Stimulated activated CD8-positive, alpha-beta memory T cell treated with anti-CD3 and anti-CD28 coated beads, Interleukin-7, amount 100 ng/mL, for 24 hours (primary cell): ENCODE measurements at places on chromosomes 11 and 22.

DNA sequence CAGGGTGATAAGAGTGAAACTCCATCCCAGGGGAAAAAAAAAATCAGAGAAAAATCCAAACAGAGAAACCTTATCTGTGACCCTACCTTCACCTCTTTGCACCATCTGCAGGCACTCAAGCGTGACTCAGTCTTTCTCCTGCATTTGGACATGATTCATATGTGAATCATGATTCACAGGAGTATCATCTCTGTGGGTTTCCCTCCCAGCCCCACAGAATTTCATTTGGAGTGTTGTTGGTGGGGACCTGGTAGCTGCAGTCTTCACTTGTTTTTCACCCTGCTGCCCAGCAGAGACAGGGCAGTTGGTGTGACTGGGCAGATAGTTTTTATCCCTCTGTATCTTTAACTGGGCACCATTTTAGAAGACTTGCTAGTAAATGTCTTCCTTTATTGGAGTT lies 75.7 kb downstream of the DEPDC5 start:
- DNase-seq = peak; percentile 7

- DNase-seq = no peak
Measured at GRCh38 chr22:24697172-24697571, 77.3 kb downstream of the PIWIL3 start.

DNA sequence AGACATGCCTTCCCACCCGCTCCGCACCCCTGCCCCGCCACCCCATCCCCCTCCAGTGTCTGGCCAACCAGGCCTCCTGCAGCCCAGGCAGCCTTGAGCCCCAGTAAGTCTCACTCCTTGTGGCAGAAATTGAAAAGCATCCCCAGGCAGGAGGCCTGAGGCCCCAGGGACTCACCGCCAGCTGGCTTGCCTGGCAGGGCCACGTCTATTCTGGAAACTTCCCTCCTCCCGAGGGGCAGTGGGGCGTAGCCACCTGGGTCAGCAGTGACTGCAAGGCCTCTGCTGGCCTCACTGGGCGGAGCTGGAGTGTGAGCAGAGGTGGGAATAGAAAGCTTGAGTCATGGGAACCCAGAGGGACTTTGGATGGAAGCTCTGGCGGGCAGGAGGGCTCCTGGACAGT lies 26.3 kb downstream of the ANO1 start:
- DNase-seq = no peak

- DNase-seq = no peak
Measured at GRCh38 chr22:46517255-46517761, 20.1 kb downstream of the CELSR1 start.

GRCh38 chr22:26884921-26885320 lies 227.5 kb downstream of the MIAT start:
- DNase-seq = no peak

DNA sequence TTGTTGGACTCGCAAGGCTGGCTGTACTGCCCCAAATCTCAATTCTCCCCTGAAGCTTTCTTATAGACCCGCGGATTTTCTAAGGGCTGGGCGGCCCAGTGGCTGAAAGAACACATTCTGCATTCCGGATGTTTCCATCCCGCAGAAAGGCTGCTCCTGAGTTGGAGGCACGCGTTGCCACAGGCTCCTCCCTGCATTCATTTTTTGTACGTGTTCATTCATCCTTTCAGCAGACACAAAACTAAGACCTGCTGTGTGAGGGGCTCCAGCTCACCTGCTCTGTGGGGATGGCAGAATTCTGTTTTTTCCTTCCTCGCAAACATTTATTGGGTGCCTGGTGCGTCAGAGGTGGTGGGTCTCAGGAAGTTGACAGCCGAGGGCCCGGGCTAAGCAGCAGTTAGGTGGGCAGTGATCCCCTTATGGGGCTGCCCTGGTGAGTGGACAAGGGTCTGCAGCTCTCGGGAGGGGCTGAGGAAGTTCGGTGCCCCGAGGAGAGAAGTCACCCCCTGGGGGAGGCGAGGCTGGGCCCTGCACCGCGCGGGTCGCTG lies 23.7 kb downstream of the SHANK3 start:
- DNase-seq = no peak

DNA sequence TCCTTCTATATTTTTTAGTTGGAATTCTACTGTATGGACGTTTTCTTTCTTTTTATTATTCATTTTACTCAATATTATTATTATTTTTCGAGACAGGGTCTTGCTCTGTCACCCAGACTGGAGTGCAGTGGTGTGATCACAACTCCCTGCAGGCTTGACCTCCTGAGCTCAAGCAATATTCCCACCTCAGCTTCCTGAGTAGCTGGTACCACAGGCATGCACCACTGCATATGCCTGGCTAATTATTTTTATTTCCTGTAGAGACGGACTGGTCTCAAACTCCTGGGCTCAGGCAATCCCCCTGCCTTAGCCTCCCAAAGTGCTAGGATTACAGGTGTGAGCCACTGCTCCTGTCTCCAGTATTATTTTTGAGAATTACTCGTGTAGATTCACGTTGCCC lies 34.0 kb upstream of the CCDC134 start:
- DNase-seq = no peak

DNA sequence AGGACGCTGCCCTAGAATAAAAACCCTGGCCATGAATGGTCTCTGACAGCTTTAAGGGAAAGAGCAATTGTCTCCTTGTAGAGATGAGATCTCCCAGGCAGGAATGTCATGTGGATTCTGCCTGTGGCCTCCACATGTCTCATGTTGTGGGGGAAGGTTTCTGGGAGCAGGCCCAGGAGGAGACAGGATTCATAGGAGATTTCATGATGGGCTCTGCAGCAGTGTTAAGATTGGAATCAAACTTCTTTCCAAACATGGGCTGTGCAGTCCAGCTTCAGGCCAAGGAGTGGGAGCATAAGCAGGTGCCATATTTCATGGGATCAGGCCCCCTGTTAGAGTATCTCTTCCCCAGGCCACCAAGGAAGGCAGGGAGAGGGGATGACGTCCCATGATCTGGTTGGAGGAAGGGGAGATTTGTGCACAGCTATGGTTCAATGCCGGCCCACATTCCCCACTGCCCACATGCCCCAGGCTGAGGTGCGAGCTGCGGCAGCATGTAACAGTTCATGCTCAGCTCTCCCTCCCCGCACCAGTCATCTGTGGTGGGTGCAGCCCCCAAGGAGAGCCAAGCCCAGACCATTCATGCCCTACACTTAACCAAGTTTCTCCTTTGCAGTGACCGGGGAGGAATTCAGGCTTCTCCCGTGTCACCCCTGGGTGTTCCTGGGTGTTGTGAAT lies 42.5 kb downstream of the LMO1 start:
- no peak for DNase-seq

- peak; percentile 34 for DNase-seq
Measured at GRCh38 chr11:66317723-66318599, 1.1 kb upstream of the CD248 start.

DNA sequence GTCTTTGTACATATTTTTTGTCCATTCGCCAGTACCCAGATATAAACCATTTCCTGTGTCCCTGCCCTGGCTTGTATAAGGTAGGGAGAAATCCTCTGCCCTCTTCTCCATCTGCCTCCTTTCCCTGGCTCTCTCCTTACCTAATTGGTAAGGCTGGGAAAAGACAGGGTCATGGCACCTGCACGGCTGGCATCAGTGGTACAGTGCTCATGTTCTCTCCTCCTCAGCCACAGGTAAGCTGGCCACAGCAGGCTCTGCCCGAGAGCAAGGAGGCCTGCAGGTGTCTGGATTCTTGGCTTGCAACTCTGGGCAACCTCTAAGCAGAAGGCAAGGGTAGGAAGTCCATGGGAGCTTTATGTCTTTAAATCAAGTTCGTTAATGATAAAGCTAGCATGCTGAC lies 419.9 kb downstream of the BUD13 start:
- DNase-seq = no peak

DNA sequence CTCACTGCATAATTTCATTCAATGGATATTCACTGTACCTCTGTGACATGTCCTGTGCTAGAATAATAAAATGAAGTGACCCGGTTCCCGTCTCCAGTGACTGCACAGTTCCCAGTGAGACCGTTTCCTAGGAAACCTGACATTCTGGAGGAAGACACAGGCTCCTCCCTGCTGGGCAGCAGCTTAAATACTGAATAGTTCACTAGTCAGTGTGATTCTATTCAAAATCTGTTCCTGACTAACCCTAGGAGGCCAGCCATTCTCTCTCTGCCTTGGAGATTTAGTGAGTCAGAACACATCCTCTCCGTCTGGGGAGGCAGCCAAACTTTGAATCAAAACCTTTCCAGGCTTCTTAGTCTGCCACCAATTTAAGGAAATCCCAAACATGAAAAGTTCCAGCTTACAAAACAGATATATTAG lies 11.3 kb downstream of the TRIM66 start:
- no peak for DNase-seq

- no peak for DNase-seq
Measured at GRCh38 chr11:122723576-122723975, 68.1 kb downstream of the UBASH3B start.

GRCh38 chr11:111105566-111105965 lies 140.0 kb upstream of the POU2AF2 start:
- DNase-seq = no peak

DNA sequence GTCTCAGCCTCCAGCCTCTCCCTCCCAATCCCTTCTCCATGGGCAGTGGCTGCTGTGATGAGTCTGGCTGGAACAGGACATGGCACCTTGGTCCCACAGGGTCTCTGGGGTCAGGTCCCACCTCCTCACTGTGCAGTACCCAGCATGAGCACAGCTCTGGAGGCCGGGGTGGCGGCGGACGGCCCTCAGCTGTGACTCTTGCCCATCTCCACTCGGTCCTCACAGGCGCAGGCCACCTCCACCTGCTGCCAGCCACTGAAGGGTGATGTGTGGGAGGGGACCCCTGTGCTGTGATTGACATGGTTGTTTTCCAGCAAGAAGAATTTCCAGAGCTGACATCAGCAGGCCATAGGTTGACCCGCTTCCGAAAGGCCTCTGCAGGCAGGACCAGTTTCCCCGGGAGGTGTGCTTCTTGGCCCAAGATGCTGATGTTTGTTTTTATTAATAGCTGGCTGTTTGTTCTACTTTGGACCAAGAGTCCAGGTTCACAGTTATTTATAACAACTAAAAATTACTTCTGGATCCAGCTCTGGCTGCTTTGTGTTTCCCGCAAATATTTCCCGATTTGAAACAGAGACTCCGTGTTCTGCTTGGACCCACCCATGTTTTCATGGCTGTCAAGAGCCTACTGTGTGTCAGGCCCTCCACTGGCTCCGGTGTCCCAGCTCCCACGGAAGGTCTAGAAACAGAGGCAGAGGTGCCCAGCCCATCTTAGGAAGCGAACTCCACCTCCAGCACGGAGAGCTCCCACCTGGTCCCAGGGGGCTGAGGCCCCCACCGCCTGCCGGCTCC lies 45.7 kb downstream of the SCUBE1 start:
- no peak for DNase-seq

DNA sequence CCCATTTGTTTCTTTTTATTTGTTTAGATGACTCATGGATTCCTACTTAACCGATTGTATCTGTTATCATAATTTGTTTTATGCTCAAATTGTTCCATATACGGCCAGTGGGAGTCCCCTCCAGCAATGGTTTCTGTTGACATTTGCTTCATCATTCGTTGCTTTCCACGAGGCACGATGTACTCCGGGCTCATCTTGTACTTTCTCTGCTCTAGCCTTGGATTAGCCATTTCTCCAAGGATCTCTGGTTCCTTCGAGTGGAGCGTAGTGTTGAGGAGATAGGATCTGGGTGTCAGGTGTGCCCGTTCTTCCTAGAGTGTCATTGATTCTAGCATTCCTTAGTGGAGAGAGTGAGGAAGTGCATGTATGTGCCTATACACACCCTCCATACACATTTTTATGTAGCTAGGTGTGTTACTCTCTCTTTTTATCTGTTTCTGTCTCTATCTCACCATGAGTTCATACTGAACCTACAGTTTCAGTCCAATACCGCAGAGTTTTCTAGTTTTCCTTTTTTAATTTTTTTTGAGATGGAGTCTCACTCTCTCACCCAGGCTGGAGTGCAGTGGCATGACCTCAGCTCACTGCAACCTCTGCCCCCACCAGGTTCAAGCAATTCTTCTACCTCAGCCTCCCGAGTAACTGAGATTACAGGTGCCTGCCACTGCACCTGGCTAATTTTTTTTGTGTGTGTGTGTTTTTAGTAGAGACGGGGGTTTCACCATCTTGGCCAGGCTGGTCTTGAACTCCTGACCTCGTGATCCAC lies 31.4 kb downstream of the TECTA start:
- no peak for DNase-seq

GRCh38 chr11:125224391-125225021 lies 60.0 kb downstream of the PKNOX2 start:
- DNase-seq = no peak

DNA sequence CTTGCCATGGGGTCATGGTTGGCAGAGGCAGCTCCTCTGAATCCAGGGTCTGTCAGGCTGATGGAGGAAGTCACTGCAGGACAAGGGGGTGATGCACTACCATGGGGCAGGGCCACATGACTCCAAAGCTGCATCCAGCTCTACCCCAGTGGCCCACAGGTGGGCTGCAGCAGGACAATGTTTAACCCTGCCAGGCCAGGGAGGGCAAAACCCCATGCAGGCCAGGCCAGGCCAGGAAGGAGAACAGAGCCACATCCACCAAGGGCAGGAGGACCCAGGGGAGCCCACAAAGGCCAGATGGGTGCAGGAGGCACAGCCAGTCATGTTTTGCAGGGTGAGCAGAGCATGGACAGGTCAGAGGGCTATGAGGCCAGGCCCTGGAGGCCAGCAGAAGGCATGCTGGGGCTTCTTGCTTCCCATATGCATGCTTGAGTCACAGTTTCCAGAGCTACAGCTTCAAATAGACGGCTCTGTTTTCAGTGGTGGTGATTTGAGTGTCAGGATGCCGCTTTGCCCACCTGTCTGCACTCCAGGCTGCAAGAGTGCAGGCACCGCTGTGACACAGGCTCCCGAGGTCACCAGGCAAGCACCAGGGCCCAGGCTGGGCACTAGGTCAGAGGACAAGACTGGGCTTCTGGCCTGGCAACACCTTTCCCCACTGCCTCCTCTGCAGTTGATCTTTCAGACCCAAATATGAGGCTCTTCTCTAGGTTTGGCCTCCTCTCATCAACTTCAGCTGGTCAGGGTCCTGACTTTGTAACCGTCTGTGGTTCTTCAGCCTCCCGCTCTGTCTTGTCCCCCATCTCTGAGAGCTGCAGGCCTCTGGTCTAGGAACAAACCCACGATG lies 22.9 kb downstream of the RSPH14 start:
- DNase-seq = no peak

GRCh38 chr11:70729949-70730348 lies 331.6 kb downstream of the CTTN start:
- no peak for DNase-seq

- no peak for DNase-seq
Measured at GRCh38 chr22:48927591-48927990, 900.1 kb downstream of the BRD1 start.

GRCh38 chr22:47328550-47329243 lies 566.2 kb downstream of the TBC1D22A start:
- no peak for DNase-seq

- DNase-seq = no peak
Measured at GRCh38 chr22:27768027-27768653, 33.4 kb downstream of the MN1 start.
